ENCODE measurements at places on chromosomes 2 and 18. TPM values are rescaled to one million over a fixed set of nuclear protein-coding genes. Genes with fewer than 3 reads are reported as not detected.

DNA sequence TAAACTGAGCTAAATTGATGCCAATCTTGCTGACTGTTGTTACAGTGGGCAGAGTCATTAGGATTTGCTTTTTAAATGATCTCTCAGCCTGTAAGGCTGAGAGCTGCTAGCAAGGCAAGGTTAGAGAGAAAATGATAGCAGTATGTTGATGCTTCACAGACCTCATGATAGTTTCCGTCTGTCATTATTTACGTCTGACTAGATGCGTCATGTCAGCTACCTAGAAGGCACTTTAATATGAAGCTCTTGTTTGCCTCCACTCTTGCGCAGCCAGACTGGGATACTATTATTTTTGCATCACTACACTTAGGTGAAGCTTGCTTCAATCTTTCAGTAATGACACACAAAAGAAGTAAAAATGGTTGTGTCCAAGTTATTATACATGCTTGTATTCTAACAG, 313.8 kb downstream of the LNPK start:
- no peak for DNase-seq
- H3K36me3 ChIP-seq, result no peaks in the 10 kb centered on the region
- H3K27me3 ChIP-seq, result no peaks in the 10 kb centered on the region

DNA sequence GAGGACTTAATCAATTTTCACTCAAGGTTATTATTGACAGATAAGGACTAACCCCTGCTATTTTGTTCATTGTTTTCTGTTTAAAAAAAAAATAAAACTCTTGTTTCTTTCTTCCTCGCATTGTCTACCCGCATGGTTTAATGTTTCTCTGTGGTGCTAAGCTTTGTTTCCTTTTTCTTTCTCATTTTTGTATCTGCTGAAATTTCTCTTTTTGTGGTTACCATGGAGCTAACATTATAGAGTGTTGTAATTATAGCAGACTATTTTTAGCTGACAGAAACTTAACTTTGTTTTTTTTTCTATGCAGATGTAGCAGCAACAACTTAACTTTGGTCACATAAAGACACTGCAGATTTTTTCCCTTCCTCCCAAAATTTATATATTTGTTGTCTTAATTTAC, 43.1 kb upstream of the CHN1 start:
- H3K27ac ChIP-seq, result no peak overlapping the region
- H3K36me3 ChIP-seq, result no peaks in the 10 kb centered on the region
- H3K27me3 ChIP-seq, result no peaks in the 10 kb centered on the region
- DNase-seq, result no peak

- H3K4me3 ChIP-seq, result no peak overlapping the region
- no peaks in the 10 kb centered on the region for H3K36me3 ChIP-seq
- H3K27me3 ChIP-seq, result no peaks in the 10 kb centered on the region
- DNase-seq, result no peak
- H3K27ac ChIP-seq, result no peak overlapping the region
- H3K4me1 ChIP-seq, result no peaks in the 10 kb centered on the region
Measured at GRCh38 chr2:23073671-23074070, 311.3 kb upstream of the KLHL29 start.

DNA sequence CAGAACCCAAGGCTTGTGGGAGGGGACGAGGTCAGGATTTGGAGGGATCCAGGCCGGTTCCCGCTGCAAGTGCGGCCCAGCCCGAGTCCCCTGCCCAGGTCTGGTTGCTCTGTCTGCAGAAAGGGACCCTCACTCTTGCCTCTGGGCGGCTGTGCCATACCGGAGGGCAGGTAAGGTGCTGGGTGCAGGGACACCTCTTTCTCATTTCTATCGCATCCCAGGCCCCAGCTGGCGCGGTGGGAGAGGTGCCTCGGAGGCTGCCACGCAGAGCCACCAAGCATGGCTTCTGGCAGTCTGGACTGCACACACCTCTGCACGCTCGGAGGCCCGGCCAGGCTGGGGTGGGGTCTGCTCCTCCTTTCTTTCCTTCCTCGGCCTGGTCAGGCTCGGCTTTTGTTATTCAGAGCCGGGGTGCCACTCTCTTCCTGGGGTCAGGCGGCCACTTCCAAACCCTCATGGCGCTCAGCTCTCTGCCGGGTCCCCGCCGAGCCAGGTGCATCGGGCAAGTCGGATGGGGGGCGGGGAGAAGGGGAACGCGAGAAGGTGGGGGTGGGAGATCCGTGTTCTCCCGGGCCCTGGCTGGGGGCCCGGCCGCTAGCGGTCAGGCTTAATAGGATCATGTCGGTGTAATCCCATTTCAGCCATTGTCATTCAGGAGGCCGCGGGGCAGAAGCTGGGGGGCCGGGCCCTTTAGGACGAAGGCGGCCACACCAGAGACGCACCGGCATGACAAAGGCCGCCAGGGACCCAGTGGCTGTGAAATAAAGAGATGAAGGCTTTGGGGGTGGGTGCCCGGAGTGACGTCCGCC, 9.0 kb downstream of the GBX2 start:
- no peak for DNase-seq
- H3K4me1 ChIP-seq, result peaks cover 15% of the 10 kb centered on the region
- no peaks in the 10 kb centered on the region for H3K36me3 ChIP-seq
- no peak overlapping the region for H3K27ac ChIP-seq
- H3K27me3 ChIP-seq, result peaks cover 25% of the 10 kb centered on the region

- no peak overlapping the region for H3K4me3 ChIP-seq
- no peaks in the 10 kb centered on the region for H3K4me1 ChIP-seq
- H3K27ac ChIP-seq, result no peak overlapping the region
- DNase-seq, result no peak
- no peaks in the 10 kb centered on the region for H3K36me3 ChIP-seq
Measured at GRCh38 chr2:56515399-56515798, 331.6 kb downstream of the CCDC85A start.

GRCh38 chr2:117674172-117674571, 140.3 kb upstream of the DDX18 start:
- no peak overlapping the region for H3K27ac ChIP-seq
- H3K4me3 ChIP-seq, result no peak overlapping the region
- H3K4me1 ChIP-seq, result no peaks in the 10 kb centered on the region
- no peaks in the 10 kb centered on the region for H3K27me3 ChIP-seq

- H3K27ac ChIP-seq, result no peak overlapping the region
- no peak for DNase-seq
- no peaks in the 10 kb centered on the region for H3K36me3 ChIP-seq
- H3K4me1 ChIP-seq, result peaks cover 7% of the 10 kb centered on the region
- H3K4me3 ChIP-seq, result no peak overlapping the region
- H3K27me3 ChIP-seq, result no peaks in the 10 kb centered on the region
Measured at GRCh38 chr18:49520661-49521145, 33.7 kb upstream of the C18orf32 start.

DNA sequence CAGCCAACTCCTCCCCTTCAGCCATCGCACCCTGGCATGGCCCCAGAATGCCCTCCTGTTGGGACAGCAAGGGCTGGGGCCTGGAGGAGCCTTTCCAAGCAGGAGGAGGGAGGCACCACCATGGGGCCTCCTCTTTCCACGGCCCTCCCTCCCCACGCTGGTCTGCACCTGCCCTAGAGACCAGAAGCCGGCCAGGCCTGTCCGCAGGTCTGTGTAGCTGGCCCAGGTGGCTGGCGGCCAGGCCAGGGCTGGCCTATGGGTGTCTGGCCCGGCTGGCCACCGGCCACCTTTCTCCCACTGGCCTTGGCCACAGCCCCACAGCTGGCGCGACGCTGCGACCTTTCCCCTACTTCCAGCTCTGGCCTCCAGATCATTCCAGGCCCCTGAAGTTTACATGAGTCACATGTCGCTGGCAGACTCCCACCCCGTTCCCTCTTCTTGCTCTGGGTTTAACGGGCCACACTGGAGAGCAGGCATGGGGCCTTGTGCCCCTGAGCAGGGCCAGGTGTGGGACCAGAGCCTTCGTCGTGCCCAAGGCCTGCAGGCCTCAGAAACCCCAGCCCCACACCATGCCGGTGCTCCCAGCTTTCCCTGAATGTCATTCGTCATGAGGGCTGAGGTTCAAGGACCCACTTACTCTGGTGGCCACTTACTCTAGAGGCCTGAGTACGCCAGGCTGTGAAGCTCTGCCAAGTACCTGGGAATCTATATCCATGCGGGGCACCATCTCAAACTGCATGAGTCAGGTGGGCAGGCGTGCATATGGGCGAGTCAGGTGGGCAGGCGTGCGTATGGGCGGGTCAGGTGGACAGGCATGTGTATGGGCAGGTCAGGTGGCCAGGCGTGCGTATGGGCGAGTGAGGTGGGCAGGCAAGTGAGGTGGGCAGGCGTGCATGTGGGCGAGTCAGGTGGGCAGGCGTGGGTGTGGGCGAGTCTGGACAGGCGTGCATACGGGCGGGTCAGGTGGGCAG, 33.3 kb upstream of the KLF11 start:
- H3K27me3 ChIP-seq, result no peaks in the 10 kb centered on the region
- no peak overlapping the region for H3K27ac ChIP-seq
- H3K4me3 ChIP-seq, result no peak overlapping the region
- DNase-seq, result no peak

GRCh38 chr2:207879536-207879935, 109.8 kb upstream of the FZD5 start:
- no peaks in the 10 kb centered on the region for H3K36me3 ChIP-seq
- H3K27me3 ChIP-seq, result no peaks in the 10 kb centered on the region
- H3K4me3 ChIP-seq, result no peak overlapping the region
- DNase-seq, result no peak
- no peaks in the 10 kb centered on the region for H3K4me1 ChIP-seq
- no peak overlapping the region for H3K27ac ChIP-seq

DNA sequence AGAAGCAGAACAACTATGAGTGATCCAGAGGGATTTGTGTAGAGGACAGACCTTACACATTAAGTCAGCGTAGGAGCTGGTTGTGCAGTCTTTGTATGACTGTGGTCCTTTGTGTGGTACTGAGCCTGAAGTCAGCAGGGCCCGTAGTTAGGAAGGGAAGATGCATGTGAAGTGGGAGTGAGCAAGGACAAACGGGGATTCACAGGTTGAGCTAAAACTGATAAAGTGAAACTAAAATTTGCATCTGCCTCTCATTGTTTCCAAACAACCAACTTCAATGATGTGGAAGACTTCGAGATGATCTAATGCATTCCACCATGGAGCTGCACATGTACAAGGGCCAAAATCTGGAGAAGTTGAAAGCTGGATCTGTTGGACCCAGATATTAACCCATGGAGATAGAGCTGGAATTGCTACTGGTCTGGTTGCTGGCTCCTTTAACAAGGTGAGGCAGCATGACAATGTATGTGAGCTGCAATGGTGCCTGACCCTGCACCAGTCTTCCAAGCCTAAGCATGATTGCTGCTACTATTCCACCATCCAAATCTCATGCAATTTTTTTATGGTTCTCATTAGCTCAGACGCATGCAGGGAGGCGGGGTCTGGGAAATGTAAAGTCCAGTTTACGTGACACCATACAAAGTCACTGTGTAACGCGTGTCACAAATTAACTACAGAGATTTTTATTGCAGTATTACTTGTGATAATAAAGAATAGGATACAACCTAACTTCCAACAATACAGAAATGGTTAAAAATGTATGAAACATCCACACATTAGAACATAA, 12.1 kb upstream of the CYBRD1 start:
- DNase-seq, result no peak
- no peak overlapping the region for H3K27ac ChIP-seq
- H3K36me3 ChIP-seq, result no peaks in the 10 kb centered on the region
- no peak overlapping the region for H3K4me3 ChIP-seq

DNA sequence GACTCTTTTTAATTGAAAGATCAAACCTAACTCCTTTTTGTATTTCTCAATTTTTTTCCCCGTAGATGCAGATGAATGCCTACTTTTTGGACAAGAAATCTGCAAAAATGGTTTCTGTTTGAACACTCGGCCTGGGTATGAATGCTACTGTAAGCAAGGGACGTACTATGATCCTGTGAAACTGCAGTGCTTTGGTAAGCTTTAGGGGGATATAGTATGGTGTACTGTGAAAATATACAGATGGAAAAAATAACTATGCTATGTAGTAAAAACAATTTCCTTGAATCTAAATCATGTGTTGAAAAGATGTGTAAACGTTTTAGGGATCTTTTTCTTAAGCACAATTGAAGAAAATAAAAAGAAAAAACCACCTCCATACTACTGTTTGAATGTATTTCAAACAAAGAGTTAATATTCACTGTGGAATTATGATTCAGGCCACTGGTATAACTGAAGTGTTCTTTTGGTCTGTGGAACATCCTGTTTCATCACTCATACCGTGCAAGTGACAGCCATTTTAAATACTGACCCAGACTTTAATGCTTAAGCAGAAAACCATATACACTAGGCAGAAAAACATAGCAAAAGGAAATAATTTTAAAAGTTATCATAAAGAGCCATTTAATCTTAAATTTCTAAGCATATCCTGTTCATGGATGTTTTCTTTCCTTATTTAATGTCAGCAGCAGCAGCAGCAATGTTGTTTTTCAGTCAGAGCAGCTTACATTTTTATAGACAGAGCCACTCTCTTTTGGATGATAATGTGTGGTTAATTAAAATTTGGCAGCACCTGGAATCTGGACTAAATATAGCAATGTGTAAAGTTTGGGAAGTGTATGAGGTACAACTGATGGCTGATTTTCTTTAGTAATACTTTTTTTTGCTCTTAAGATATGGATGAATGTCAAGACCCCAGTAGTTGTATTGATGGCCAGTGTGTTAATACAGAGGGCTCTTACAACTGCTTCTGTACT, 112.8 kb upstream of the RASGRP3 start:
- H3K4me3 ChIP-seq, result no peak overlapping the region
- no peaks in the 10 kb centered on the region for H3K36me3 ChIP-seq

DNA sequence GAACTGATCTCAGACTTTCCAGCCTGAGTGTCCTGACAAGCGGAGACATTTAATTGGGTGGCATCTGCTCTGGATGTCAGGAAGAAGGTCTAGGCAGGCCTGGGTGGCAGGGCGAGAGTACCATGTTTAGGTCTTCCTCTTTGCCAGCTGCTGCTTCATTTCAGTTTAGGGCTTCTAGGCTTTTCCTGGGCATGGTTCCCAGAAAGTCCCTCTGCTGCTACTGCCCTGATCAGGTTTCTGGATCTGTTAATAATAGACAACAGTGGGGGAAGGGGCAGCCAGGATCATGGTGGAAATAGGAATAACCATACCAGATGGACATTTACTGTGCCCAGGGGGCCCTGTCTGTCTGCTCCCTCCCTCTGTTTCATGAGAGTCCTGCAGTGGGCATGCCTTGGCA, 2.3 kb upstream of the PLCD4 start:
- no peak overlapping the region for H3K27ac ChIP-seq
- H3K4me3 ChIP-seq, result no peak overlapping the region
- DNase-seq, result no peak
- H3K27me3 ChIP-seq, result no peaks in the 10 kb centered on the region
- H3K36me3 ChIP-seq, result no peaks in the 10 kb centered on the region
- peaks cover 28% of the 10 kb centered on the region for H3K4me1 ChIP-seq

DNA sequence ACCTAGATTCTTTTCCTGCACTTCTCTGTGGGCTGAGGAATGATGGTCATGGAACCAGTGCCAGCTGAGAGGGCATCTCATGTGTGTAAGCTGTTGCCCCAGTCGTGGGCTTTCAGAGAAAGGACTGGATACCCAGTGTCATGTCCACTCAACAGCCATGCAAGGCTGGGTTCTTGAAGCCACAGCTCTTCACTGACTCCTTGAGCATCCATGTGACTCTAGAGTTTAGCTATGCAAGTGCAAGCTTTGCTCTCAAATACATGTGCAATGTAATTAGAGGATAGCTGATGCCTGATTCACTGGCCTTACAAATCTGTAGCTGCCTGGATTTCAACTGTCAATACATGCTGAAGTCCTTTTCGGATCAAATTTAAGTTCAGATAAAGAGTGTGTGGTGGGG, 46.8 kb upstream of the EML6 start:
- peaks cover 6% of the 10 kb centered on the region for H3K27me3 ChIP-seq
- H3K27ac ChIP-seq, result no peak overlapping the region
- DNase-seq, result no peak

The CAB39 gene
- 77.1 TPM for polyA plus RNA-seq

The TFPI gene
- polyA plus RNA-seq, result 1.1 TPM

The DCDC2C gene
- polyA plus RNA-seq, result not detected

The C1QL2 gene
- polyA plus RNA-seq, result not detected

The THSD7B gene
- polyA plus RNA-seq, result 0.04 TPM

The UGT1A9 gene
- polyA plus RNA-seq, result not detected

The RAMP1 gene
- polyA plus RNA-seq, result 0.37 TPM

The CYS1 gene
- 0.14 TPM for polyA plus RNA-seq
